ENCODE measurements at places on chromosomes 11 and 22.

GRCh38 chr22:31575190-31575589, 78.9 kb downstream of the SFI1 start:
- no peak for DNase-seq

DNA sequence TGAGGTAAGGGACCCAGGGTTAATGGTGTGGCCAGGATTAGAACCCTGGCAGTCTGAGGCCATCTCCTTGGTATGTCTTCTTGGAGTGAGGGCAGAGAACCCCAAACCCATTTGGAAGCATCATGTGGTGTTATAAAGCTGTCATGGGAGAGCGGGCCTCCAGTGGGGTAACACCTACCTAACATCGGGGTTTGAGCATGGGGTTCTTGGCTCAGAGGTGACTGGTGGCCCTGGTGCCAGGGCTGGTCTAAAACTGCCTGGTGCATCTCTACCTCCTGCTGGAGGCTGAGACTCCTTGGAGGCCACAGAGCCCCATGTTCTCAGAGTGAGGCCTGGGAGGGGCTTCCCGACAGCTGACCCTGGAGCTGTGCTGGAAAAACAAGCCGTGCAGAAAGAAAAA, 4.5 kb downstream of the PRDM11 start:
- no peak for DNase-seq

- DNase-seq = no peak
Measured at GRCh38 chr11:103436131-103436770, 327.0 kb downstream of the DYNC2H1 start.

DNA sequence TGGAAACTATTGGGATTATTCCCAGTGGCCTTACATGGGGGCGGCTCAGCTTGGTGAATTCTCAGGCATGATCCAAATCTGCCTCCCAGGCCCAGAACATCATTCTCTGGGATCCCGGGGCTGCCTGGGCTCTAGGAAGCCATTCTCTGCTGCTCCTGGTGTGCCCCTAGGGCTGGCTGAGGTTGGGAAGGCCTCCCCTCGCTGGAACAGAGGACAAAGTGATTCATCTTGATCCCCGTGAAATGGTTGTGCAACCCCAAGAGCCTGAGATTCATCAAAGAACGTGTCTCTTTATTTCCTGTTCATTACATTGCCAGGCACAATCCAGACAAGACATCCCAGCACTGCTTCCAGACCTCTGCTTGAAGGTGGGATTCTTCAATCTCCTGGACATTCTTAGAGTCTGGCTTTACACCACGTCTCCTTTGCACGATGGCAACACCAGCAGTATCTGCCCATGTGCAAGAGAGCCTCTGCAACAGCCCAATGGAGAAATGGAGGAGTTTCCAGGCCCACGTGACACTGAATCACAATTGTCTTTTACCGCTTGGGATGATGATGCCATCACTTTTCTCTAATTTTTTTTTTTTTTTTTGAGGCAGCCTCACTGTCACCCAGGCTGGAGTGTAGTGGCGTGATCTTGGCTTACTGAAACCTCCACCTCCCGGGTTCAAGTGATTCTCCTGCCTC, 52.3 kb downstream of the TST start:
- DNase-seq = no peak

- DNase-seq = no peak
Measured at GRCh38 chr11:112348480-112349029, 87.9 kb upstream of the PLET1 start.

DNA sequence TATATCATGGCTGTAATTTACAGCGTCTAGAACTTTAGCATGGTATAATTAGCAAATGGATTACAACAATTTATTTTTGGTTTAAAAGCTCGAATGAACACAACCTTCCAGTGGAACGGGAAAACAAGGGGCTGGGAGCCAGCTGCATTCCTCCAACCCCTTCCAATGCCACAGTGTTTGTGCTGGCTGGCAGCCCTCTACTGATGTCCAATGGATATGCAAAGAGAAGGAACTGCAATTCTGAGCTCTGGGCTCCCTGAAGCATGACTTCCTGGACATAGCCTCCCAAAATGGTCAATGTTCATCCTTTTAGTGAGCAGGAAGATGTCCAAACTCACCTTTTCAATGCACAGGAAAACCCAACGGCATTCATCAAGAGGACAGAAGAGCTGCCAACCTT, 288.3 kb downstream of the TENM4 start:
- DNase-seq = no peak

- no peak for DNase-seq
Measured at GRCh38 chr11:12118949-12119348, 8.6 kb downstream of the MICAL2 start.

DNA sequence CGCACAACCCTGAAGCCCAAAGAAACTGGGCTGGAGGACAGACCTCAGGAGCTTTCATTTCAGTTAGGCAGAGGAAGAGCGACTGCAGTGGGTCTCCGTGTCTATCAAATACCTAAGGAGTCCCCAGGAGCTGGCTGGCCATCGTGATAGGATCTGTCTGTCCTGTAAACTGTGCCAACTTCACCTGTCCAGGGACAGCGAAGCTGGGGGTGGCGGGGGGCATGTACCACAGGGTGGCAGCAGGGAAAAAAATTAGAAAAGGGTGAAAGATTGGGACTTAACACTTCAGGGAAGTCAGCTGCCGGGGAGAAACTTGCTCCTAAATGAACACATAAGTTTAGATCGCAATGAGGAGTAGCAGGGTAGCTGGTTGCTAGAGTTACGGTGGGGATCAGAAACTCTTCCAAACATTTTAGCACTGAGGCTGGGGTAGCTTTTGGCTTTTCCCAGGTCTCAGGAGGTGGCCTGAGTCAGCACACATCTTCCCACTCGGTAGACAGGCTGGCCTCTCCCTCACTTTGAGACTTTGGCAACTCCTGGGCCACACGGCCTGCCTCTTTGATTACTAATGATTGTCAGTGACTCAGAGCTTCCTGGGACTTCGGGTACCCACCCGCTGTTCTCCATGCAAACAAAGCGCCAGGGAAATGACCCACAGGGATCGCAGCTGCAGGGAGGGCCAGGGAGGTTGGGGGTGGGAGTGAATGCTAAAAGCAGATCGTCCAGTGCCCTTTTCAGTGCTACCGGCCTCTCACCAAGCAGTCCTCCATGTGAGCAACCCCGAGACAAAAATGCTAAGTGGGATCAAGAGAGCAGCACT, 2.9 kb upstream of the MTFP1 start:
- DNase-seq = peak; percentile 81

DNA sequence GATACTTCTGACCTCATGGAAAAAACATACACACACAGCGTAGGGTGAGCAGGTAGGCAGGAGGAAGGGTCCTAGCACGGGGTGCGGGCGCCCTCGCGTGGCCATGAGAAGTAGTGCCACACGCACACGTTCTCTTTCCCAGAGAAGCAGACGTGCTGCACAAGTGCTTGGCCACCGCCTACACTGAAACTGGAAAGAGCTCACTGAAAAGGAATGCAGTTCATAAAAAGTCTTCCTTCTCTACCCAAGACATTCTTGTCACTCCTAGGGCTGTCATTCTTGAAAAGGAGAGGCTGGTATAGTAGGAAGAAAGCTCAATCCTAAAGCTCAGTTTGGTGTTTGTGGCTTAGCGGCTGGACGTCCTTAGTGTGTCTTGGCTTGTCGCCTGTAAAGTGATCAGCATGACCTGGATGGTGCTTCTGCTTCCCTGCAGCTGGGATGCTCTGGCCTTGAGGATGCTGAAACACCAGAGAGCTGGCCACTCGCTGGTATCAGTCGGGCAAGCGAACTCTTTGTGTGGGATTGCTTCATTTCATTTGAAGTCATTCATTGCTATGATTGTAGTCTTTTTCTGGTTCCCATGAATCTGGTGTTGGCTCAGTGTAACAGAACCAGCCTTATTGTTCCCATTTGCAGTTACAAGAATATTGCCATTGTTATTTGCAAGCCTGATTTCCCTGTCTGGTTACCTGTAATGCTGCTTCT, 303.8 kb downstream of the NTM start:
- DNase-seq = peak; percentile 32

- no peak for DNase-seq
Measured at GRCh38 chr11:134574425-134574824, 162.4 kb upstream of the B3GAT1 start.

- DNase-seq = no peak
Measured at GRCh38 chr11:117476531-117477142, 149.0 kb downstream of the CEP164 start.

Data from SW 1271 (cell line).